Stimulated activated CD4-positive, alpha-beta T cell treated with anti-CD3 and anti-CD28 coated beads, Interleukin-4, amount 100 ng/mL, for 4 hours (primary cell): ENCODE measurements at places on chromosomes 4 and X.
A peak's percentile ranks its signal among the peaks of the same experiment; 100 is the strongest.

DNA sequence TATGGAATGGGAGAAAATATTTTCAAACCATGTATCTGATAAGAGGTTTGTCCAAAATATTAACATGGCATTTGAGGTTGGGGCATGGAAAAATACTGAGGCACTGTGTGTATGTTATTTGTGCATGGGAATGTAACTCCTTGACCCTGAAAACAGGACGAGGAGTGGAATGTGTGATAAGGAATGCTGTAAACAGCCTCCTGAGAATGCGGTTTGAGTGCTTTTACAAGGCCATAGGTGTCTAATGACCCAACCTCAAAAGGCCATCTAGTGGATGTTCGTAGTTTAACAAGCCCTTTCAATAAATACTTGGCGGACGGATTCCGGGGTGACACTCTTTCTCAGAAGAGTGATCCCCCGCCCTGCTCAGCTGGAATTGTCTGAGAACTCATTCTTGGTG, 162.9 kb upstream of the USP9X start:
- no peak for DNase-seq

DNA sequence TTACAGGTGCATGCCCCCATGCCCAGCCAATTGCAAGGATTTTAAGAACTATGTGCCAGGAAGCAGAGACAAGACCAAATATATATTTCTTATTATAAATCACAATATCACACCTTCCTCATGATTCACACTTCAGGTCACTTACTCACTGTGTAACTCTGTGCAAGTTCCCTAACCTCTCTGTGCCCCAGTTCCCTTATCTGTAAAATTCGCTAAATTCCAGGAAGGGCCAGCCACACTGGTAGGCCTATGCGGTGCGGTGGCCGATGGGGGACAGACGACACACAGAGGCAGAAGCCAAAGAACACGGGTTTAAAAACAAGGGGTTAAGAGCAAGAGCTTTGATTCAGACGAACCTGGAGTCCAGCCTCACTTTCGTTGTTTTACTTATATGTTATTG, 2.8 kb downstream of the TRIM2 start:
- no peak for DNase-seq

DNA sequence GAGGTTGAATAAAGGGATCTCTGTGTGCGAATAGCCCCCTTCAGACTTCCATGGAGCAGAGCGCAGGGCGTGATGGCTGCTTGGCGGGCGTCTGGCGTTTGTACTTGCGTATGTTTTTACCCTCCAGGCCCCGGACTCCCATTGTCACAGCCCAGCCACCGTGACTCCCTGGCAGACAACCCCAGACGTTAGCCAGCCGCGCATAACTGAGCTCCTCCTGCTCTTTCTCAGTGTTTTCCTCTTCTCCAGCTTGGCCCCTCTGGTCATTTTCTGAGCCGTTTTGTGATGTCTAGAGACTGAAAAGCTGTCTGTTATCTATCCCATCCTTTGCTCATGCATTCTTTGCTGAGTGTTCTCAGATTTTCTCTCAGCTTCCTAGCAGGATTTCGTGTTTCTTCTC, 54.3 kb downstream of the IGFBP7 start:
- DNase-seq: no peak

GRCh38 chr4:23242962-23243361, 550.2 kb downstream of the GBA3 start:
- no peak for DNase-seq

DNA sequence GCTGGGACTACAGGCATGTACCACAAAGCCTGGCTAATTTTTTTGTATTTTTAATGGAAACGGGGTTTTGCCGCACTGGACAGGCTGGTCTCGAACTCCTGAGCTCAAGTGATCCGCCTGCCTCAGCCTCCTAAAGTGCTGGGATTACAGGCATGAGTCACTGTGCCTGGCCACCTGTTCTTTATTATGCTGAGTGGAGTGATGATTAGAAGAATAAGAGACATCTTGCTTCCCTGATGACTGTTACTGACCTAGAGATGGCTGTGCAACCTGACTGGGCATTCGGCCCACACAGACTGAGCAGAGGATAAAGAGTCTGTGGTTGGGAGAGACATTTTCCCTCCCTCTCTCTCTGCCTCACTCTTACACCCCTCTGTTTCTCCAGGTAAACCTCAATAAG, 56.7 kb downstream of the SPINK2 start:
- DNase-seq: no peak

GRCh38 chr4:181647396-181648147, 595.6 kb upstream of the TENM3 start:
- DNase-seq: no peak

DNA sequence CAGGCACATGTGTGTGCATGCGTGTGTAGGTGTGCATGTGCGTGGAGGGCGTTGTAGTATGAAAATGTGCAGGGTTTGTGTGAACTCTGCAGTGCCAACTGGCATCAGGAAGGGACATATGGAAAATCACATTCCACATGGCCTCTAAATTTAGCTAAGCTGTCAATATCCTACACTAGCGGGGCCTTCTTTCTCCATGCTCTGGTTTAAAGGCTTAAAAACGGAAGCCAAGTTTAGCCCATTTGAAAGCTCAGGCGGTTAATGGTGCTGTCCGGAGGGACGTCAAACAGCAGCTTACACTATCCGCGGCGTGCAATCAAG, 144.1 kb upstream of the NOCT start:
- no peak for DNase-seq

DNA sequence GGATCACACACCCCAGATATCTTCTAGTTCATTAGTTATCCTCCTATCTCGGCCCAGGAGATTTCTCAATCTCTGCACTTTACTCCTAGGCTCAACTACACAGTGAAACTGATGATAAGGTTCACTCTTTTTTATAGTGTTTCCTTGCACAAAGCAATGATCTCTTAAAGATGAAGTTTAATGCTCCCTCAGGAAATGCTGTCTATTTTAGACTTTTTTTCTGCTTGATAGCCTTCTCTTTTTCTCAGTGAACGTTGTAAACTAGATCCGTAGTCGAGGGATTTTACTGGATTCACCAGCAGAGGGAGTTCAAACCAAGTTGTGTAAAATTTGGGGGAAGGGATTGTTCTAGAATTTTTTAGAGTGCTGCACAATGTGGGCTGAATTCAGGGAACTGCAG, 269.6 kb downstream of the GBA3 start:
- no peak for DNase-seq

DNA sequence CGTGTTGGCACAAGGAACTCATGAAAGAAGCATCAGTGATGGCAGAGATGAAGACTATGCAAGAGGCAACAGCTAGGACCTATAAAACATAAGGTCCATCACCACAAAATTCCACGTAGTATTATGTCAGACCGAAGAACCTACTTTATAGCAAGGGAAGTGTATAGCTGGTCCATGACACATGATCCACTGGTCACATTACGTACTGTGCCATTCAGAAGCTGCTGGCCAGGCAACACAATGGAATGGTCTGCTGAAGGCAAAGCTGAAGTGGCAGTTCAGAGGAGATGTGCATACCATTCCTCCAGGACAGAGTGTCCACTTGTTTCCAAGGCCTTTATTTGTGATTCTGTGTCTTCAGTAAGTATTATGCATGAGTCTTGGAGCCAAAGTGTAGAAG, 215.5 kb upstream of the UGT8 start:
- no peak for DNase-seq

DNA sequence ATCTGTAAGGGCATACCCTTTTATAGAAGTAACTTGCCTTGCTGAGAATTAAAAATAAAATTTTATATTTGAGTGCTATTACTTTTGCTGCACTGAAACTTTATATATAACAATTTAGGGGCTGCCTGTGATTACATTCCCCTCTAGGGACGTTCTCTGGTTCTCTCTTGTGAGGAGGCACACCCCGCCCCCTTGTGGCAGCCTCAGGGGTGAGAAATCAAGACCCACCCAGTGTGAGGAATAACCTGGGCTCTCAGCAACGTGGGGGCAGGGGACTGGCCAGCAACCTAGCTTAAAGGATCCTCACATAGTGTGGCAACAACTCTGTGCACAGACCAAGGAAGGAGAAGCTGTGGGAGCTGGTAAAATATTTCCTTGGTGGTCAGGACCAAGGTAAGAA, 43.7 kb downstream of the MAGEA9 start:
- peak; percentile 24 for DNase-seq

DNA sequence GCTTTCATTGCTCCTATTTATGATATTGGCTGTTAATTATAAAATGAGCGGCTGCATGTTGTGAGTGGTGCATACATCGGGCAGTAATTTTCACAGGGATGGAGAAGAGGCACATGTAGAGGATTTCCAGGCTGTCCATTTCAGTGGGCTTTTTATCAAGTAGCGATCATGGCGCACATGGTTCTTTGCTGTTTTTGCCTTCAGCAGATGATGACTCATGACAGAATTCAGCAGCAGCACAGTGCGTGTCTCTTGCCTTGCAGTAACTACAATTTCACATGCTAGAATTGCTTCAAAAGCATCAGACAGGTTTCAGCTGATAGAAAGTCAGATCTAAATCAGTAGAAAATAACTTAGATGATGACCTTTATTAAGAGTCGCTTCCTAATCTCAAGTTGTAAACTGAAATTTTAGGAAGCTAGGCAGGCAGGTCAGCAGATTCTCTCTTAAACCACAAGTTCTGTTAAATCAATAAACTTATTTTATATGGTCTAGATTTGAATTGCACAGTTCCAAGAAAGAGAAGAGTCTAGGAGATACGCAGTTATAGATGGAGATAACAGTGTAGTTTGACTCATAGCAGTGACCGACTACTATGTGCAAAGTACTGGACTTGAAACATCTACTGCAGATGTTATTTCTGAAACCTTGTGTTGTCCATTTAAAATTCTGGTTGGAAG, 35.8 kb downstream of the LRP2BP start:
- DNase-seq: no peak

GRCh38 chr4:105246712-105247111, 100.0 kb downstream of the TET2 start:
- DNase-seq: no peak

DNA sequence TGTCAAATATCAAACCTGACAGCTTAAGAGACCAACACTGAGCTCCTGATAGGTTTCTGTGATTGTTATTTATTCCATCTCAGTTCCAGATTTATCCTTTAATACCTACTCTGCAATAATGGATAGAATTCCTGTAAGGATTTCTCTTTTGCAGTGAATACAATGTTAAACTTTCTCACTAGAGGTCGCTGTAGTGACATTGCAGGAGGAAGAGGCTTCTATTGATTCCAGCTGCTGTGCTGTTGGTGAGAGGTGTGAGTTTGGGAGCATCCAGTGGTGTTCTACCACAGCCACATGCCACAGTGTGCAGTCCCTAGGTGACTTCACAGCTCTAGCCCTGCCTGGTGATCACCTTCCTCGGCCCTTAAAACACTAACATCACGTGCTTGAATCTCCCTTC, 34.6 kb upstream of the DCAF8L2 start:
- DNase-seq: no peak

DNA sequence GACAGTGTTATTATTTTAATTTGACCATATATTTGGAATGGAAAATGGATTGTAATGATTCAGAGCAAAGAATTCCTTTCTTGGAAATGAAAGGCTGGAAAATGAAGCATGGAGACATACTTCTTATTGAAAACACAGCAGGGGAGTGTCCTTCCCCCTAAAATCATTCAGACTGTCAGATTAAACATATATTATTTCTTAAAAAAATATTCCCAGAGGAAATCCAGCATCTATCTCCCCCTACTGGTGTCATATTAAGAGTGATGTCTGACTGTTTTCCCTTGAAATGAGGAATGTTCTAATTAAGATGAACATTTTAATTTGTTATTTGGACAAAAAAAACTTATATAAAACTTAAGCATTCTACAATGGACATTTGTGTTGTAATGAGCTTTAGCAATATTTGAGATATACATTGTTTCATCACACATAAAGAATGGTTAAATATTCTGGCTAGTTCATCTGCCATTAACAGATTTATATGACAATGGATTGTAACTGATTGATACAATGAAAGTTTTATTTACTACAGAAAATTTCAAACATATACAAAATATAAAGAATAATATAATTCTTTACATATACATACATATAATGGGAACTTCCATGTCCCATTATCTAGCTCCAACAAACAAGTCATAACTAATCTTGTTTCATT, 264.6 kb downstream of the SPRY1 start:
- DNase-seq: no peak

DNA sequence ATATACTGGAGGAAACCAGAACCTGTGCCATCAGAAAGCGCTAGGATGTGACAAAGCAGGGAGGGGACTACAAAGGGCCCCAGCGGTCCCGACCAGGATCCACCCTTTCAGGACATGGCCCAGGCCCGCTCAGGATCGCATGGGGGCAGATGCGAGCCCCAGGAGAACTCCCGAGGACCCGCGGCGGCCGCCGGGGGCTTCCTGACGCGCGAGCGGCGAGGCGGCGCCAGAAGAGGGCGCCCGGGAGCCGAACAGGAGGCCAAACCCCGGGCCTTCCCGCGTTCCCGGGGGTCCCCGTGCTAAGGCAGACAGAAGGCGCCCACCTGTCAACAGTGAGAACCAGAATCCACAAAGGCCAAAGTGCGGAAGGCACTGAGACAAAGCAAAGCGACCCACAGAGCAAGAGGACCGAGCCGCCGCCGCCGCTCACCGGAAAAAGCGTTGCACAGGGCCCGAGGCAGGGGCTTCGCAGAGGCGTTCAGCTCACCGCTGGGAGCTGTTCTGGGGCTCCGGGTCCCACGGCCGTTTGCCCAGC, 7.3 kb upstream of the OPN1LW start:
- peak; percentile 63 for DNase-seq

DNA sequence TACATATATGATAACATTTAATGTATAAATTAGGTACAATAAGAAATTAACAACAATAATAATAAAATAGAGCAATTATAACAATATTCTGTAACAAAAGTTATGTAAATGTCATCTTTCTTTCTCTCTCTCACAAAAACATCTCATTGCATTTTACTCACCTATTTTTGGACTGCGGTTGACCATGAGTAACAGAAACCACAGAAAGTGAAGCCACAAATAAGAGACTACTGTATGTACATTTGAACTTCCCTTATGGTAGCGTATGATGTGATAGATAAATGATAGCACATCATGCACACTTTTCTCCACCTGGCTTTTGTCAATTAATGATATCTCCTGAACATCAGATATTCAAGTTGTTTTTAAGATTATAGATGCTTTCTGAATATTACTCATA, 80.5 kb downstream of the HNRNPD start:
- DNase-seq: no peak
